Cerebellar nuclear complex (tissue), 1 donor: ENCODE measurements at places on chromosomes 7 and 10.

- DNase-seq = no peak
Measured at GRCh38 chr10:63054889-63055611, 78.1 kb upstream of the NRBF2 start.

DNA sequence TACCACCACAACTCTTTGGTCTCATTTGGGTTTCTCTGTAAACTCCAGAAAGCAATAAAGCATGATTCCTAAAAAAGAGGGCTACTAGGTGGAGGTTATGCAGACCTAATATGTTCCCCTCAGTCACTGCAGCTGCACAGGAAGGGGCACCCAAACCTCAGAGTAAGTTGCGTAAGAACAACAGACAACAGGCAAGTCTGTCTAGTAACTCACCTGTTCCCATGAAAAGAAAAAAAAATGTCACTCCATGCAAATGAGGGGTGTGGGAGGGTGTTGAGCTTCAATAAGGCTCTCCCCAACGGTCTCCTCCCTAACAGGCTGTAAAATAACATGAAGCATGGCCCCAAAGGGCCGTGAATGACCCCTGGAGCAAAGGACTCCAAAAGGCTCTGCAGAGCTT lies 461.4 kb downstream of the KCNMA1 start:
- no peak for DNase-seq

DNA sequence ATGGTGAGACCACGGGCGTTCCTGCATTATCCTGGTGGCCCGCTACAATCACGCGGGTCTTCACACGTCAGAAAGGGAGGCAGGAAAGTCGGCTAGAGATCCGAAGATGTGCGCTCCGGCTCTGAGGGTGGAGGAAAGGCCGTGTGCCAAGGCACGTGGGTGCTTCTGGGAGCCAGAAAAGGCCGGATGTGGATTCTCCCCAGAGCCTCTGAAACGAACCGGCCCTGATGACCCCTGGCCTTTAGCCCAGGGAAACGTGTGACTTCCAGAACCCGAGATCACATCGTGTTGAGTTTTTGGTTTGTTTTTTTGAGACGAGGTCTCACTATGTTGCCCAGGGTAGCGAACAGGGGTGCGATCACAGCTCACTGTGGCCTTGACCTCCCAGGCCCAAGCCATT lies 244.2 kb downstream of the ELFN1 start:
- no peak for DNase-seq

- DNase-seq = no peak
Measured at GRCh38 chr7:105963038-105963667, at the start of gene CDHR3. CDHR3 (plus strand) TSS chr7:105963264; CDS start chr7:105963319, 55 bp downstream.

DNA sequence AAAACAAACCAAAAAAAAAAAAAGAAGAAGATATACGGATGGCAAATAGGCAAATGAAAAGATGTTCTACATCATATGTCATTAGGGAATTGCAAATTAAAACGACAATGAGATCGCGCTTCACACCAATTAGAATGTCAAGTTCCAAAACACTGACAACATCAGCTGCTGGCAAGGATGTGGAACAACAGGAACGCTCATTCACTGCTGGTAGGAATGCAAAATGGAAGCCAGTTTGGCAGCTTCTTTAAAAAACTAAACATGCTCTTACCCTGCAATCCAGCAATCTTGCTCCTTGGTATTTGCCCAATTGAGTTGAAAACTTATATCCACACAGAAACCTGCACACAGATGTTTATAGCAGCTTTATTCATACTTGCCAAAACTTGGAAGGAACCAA lies 34.8 kb downstream of the CALML5 start:
- DNase-seq = no peak

- DNase-seq = no peak
Measured at GRCh38 chr7:36039243-36039642, 113.8 kb upstream of the EEPD1 start.

DNA sequence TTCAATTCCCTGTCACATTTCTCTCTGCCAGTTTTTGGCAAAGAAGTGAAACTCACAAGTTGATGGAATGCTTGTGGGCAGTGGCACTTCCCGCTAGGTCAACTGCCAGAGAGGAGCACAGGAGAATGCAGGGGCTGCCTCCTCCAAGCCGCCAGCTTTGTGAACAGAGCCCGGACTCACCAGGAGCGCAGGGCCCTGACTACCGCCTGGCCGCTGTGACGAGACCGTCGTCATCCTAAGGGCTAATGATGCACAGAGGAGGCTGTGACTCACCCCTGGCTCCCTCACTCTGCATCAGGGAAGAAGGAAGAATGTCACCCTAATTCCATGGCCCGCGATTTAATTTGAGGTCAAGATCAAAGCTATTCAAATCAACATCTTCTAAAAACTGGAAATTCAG lies 123.9 kb downstream of the TAX1BP1 start:
- no peak for DNase-seq

- no peak for DNase-seq
Measured at GRCh38 chr10:132058111-132058745, 7.5 kb upstream of the JAKMIP3 start.

DNA sequence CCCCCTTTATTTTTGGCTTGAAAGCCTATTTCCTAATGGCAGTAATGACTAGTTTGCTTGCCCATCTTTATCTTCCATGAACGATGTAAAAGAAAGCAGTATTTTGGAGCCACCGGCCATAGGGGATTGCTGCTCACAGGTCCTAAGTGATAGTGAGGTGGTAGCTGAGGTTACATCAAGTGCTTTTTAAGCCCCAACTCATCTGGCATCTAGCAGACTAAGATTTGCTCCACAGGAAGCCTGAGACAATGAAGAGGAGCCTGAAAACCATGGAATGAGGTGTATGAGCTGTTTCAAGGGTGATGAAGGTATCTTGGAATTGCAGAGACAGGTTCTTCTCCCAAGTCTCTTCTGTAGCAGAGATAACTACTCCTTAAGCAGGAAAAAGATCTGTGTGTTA lies 496.3 kb downstream of the XPNPEP1 start:
- no peak for DNase-seq

- no peak for DNase-seq
Measured at GRCh38 chr10:50347394-50347802, 96.1 kb upstream of the ASAH2 start.

GRCh38 chr10:89379103-89379502 lies 1.2 kb downstream of the IFIT1B start:
- DNase-seq = no peak

- DNase-seq = peak; percentile 37
Measured at GRCh38 chr10:71302874-71303568, 16.0 kb upstream of the SLC29A3 start.

- peak; percentile 49 for DNase-seq
Measured at GRCh38 chr7:153934629-153935028, 117.6 kb upstream of the DPP6 start.

DNA sequence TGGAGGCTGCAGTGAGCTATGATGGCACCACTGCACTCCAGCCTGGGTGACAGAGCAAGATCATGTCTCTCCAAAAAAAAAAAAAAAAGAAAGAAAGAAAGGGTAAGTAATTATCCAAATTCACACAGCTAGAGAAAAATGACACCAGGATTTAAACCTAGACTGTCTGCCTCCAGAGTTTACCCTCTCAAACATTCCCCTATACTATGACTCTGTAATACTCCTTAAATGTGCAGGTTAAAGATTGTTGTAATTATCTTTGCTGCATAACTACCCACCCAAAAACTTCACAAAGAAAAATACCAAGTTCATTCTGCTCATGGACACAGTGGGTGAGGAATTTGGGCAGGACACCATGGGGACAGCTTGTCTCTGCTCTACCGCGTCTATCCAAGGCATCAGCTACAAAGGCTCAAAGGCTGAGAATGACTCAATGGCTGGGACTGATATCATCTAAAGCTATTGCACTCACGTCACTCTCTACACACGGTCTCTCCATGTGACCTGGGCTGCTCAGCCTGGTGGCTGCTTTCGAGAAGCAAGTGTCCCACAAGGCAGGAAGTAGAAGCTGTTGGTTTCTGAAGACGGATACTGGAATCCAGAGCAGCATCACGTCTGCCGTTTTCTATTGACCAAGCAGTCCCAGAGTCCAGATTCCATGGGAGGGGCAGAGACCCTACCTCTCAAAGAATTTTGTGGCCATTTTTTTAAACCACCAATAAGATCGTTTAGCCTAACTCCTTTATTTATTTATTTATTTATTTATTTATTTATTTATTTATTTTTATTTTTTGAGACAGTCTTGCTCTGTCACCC lies 185.7 kb upstream of the AUTS2 start:
- DNase-seq = no peak

- no peak for DNase-seq
Measured at GRCh38 chr7:111172564-111173257, 81.8 kb downstream of the LRRN3 start.

GRCh38 chr7:44771358-44771757 lies 22.7 kb downstream of the ZMIZ2 start:
- no peak for DNase-seq

DNA sequence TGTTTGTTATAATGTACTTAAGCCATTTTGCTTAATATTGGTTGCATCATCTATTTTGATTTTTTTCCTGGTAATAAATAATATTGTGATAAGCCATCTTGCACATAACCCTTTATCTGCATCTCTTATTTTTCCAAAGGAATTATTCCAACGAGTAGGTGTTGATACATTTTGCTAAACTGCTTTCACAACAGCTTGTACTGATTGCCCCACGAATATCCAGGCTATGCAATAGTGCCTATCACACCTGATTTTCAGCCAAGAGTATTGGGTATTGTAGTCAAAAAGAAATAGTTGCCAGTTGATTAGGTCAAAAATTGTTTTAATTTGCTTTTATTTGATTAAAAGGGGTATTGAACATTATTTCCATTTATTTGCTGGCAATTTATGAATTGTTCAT lies 20.7 kb downstream of the CREB5 start:
- DNase-seq = no peak

DNA sequence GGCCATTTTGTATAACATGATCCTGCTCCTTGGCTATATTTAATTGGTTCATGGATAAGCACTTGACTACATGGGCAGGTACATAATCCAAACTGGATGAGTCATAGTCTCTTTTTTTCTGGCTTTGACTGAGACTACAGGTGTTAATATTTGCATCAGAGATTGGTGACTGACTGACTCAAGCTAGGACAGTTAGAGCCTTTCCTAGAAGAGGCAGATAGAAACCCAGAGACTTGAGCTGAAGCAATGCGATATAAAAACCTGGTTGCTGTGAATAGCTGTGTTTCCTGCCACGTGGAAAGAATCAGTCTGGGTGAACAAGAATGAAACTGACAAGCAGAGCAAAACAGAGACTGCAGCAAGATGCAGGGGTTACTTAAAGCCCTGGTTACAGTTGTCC lies 81.0 kb downstream of the SAMD9 start:
- no peak for DNase-seq

GRCh38 chr10:121808835-121809234 lies 119.0 kb downstream of the ATE1 start:
- DNase-seq = no peak

DNA sequence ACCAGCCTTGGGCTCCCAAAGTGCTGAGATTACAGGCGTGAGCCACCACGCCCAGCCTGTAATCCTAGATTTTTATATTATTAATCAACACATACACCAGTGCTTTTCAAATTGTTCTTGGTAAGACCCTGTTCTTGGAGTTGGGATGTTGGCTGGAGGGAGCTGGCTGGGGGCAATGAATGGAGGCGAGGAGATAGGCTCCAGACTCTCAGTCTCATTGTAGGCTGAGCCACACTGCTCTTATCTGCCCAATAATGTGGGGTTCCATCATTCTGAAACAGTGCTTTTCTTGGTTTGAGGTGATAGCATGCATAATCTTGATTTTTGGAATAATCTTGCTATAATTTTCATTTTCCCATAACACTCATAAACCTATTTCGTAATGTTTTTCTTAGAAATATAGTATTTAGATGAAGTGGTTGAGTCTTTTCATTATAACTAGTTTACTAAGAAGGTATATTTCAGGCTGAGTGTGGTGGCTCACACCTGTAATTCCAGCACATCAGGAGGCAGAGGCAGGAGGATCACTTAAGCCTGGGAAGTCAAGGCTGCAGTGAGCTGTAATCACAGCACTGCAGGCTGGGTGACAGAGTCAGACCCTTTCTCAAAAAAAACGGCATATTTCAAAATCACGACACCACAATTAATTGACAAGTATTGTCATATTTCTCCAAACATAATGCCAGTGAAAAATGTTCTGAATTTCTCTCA lies 65.1 kb upstream of the LYZL2 start:
- no peak for DNase-seq

DNA sequence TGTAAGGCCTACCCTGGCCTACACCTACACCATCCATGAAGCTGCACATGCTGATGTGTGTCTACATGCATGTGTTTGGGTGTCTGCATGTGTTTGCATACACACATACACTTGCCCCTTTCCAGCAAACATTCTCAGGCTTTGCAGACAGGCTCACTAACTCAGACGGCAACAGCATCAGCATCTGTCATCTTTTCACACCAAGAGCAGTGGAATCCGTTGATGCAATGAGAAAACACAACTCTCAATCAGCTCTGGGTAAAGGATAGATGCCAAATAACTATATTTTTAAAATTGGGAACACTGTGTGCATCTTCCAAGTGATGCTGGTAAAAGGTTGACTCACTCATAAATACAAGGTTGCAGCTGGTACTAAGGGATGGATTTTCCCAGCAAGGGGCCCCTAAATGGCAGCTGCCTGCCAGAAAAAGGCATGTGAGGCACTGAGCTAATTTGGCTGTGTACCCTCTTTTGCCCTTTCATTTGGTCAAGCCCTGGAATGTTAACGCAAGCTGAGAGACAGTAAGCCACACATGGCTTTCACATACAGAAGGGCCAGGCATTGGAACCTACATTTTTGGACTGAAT lies 296.3 kb upstream of the NPSR1 start:
- DNase-seq = no peak

GRCh38 chr10:74056050-74056818 lies 58.3 kb downstream of the VCL start:
- no peak for DNase-seq

DNA sequence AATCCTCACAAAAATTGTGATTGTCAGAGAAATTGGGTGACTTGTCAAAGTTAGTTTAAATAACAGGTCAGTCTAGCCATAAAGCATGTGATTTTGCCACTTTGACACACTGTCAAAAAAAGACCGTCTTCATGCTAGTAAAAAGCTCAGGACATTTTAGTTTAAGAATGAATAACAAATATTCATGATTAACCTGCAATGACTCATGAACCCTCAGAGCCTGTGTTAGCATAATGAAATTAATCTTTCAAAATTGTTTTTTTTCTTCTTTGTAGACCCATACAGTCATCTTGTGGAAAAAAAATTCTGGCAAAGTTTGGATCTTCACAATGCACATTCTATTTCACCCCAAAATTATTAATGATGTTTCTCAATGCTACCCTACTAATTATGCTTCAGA lies 255.2 kb upstream of the POT1 start:
- DNase-seq = no peak

GRCh38 chr7:26492816-26493215 lies 201.2 kb downstream of the SNX10 start:
- DNase-seq = no peak

DNA sequence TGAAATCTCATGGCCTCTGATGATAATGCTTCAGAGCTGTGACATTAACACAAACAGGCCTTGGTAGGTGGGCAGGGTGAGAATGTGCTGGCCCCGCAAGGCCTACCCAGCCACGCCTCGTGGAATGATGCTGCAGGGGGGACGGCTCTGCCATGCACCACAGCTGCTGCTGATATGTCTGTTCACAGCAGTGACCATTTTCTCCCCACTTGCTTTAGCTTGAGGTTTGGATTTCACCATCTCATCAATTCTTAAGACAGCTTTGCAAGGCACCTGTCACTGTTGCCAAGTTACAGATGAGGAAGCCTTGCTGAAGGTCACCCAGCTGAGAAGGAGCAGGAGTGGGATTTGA lies 128.3 kb downstream of the PTPN20 start:
- DNase-seq = no peak
